ENCODE measurements at places on chromosomes 5 and 9.

DNA sequence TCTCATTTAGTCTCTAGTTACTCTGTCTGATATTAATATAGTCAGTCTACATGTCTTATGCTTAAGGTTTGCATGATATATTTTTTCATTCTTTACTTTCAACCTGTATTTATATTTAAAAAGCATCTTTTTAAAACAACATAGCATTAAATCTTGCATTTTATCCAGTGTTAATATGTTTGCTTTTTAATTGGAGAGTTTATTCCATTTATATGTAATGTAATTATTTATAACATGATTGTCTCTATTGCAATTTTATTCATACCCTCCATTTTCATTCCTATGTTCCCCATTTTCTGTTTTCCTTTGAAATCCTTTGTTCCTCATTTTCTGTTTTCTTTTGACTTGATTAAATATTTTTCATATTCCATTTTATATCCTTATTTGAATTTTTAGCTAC lies 13.3 kb downstream of the PCDHB15 start:
- no peak for DNase-seq

DNA sequence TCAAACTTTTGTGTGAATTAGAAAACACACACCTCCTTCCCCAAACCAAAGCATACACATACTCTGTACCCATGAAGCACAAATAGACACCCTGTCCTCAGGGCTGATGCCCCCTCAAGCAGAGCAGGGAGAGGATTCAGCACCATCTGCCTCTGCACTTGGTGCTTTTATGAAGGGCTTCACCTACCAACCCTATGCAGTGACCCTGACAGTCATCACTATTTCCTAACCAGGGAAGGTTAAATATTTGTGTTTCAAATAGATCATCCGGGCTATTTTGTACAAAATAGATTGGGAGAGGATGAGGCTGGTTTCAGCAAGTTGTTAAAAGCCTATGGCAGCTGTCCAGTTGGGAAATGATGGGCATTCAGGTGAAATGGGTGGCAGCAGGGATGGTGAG lies 396.2 kb downstream of the ZSWIM6 start:
- DNase-seq: no peak

DNA sequence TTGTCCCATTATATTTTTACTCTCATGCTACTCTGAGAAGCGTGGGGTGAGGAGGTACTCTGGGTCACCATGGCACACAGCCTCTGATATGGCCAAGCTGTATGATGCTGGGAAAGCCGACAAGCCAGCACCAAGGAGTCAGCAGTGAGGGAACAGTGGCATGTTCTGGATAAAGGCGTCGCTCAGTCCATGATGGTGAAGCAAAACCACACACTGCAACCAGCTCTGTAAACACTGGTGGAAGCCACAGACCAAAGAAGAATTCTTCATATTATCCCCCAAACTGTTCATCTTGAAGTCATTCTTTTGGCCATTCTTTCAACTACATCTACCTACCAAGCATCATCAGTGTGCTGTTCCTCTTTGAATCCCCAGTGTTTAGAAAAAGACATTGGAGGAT lies 264.6 kb downstream of the ARHGEF28 start:
- no peak for DNase-seq

DNA sequence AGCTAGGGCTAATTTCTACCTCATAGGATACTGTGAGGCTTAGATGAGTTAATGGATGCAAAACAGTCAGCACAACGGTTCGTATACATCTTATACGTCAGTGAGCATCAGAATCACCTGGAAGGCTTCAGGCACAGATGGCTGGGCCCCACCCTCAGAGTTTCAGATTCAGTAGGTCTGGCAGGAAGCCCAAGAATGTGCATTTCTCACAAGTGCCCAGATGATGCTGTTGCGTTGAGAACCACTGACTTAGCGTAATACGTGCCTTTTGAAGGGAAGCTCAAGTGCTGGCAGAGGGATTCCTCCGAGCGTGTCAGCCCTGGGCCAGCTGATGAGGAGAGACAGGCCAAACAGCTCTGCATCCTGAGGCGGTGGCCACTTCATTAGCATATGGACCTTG lies 117.1 kb upstream of the WWC1 start:
- DNase-seq: no peak

DNA sequence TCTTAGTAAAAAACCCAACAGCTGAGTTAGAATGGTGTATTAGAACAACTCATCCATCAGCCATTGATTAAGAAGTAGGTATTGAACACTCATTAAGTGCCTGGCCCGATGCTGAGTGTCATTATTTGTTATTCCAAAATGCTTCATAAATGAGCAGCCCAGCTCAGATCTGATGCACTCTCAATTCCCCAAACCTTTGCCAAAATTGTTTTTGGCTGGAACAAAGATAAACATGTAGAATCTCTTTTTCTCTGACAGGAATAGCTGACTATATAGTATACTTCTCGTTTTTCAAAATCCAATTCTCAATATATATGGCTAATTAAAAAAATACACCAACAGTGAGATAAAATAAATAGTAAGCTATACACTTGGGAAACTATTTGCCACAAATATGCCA lies 20.0 kb upstream of the ANKRD55 start:
- no peak for DNase-seq

- no peak for DNase-seq
These were observed 17.4 kb upstream of the COL5A1 start for GRCh38 chr9:134624137-134624591.

- no peak for DNase-seq
These were observed 77.7 kb downstream of the ARSB start for GRCh38 chr5:78907255-78907891.

DNA sequence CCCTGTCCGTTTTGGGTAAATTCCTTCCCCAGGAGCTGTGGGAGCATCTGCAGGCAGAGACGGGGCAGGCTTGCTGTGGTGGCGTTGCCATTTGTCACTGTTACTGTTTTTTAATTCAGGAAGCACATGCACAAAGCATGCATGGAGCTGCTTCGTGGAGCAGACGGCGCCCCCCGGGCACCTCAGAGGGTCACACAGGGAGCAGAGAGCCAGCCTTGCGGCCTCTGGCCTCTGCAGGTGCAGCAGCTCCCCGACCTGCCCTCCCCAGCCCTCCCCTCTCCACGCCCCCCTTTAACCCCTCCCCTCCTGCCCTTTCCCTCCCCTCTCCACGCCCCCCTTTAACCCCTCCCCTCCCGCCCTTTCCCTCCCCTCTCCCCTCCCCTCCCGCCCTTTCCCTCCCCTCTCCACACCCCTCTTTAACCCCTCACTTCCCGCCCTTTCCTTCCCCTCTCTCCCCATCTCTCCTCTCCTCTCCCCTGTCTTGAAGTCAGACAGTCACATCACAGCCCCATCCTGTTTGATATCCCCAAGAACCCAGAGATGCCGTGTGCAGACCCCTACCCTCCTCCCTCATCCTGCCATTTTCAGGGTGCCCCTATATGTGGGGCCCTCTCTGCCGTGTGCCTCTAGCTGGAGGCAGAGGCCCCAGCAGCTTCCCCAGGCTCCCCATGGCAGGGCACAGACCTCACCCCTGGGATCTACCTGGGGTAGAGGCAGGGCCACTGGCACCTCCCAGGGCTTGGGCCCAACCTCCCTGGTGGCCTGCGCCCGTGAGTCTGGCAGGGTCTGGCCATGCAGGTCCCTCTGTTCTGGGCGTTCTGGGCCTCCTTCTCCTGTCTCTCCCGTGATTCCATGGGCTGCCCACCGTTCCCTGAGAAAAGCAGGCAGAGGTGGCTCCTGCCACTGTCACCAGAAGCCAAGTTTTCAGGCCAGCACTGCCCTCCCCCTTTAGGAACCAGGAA lies 29.6 kb upstream of the UBAC1 start:
- DNase-seq: peak; percentile 26

DNA sequence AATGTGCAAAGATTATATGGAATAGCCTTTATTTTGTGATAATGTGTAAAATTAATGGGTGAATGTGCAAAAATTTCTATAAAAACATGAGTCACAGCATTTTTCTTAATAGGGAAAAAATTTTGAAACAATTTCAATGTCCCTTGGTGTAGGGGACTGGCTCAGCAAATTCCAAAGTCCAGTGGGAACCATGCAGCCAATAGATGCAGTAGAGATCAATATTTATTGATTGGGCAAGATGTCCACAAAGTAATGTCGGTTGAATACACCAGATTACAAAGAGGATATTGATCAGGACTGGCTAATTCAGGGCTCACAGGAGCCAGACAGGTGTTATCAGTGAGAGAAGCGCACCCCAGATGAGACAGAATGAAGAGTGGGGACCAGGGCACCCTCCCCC lies 62.5 kb downstream of the AMBP start:
- no peak for DNase-seq

GRCh38 chr5:75320371-75320770 lies 16.6 kb upstream of the HMGCR start:
- no peak for DNase-seq

GRCh38 chr5:168106008-168106761 lies 185.3 kb upstream of the WWC1 start:
- DNase-seq: no peak

GRCh38 chr9:72898784-72899733 lies 53.8 kb downstream of the ALDH1A1 start:
- DNase-seq: no peak

GRCh38 chr5:119402081-119402480 lies 46.3 kb downstream of the TNFAIP8 start:
- DNase-seq: no peak

DNA sequence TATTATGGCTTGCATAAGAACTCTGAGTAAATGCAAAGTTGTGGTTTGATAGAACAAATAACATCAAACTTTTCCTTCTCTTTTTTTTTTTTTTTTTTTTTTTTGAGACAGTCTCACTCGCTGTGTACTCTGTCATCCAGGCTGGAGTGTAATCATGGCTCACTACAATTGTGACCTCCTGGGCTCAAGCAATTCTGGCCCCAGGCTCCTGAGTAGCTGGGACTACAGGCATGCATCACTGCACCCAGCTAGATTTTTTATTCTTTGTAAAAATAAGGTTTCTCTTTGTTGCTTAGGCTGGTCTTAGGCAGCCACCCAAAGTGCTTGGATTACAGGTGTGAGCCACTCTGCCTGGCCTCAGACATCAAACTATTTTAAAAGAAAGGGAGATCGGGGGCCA lies 19.0 kb upstream of the PTGER4 start:
- no peak for DNase-seq

DNA sequence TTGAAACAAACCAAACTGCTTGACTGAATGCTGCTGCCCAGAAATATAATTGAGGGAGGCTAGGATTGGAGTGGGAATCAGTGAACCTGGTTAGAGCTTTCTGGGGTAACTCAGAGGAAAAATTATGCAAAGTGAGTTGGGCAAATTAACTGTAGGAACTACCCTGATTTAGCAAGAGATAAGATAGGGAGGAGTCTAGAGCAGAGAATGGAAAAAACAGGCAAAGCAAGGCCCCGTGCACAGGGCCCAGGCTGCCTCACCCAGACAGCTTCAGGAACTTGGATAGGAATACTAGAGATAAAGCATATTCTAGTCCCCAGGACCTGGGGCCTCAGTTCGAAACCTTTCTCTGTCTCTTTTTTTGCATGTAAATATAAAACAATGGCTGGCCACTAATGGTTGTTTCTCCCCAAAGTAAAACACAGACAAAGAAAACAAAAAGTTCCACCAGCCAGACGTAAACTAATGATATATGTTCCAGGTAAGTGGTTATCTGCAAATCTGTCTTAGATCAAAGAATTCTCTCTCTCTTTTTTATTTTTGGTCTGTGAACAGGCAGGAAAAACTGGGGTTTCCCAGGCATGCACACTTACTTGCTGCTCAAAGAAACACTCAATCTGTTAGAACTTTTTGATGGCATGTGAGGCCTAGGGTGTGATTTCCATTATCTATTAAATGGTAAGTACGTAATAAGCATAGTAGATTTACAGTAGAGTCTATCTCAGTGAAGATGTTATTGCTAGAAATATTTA lies 168.1 kb upstream of the MAP3K1 start:
- DNase-seq: no peak

- no peak for DNase-seq
These were observed 7.7 kb upstream of the ADRA1B start for GRCh38 chr5:159908591-159908940.

All from activated T-helper 9 cell treated with anti-CD3 and anti-CD28 coated beads, Interleukin-2, amount 50 U/mL, for 16 hours (primary cell).